Right forelimb (tissue), 1 donor: ENCODE measurements at places on chromosomes 11 and 22.

GRCh38 chr22:27314276-27314807, 487.2 kb downstream of the MN1 start:
- DNase-seq = no peak

DNA sequence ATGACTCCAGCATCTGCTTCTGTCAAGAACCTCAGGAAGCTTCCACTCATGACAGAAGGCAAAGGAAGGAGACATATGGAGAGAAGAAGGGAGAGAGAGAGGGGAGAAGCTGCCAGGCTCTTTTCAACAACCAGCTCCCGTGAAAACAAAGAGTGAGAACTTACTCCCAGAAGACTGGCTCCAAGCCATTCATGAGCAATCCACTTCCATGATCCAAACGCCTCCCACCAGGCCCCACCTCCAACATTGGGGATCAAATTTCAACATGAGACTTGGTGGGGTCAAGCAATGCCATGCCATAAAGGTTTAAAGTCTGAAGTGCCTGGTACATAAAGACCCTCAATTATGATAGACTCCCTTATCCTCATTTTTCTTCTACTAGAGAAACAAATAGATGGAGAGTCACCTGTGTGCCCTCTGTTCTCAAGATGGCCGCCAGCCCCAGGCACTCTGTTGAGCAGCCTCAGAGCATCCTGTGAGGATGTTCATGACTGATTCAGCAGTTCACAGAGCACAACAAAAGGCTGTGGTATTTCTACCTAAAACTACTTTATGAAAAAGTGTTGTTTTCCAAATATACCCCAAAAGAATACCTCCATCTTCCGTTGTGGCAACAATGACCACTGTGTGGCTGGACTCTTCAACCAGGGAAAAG, 69.0 kb upstream of the CRTAM start:
- no peak for DNase-seq

- no peak for DNase-seq
Observed at GRCh38 chr11:123239191-123240150, 44.4 kb upstream of the CLMP start.

- no peak for DNase-seq
Observed at GRCh38 chr22:25081409-25081824, 118.2 kb upstream of the CRYBB3 start.

DNA sequence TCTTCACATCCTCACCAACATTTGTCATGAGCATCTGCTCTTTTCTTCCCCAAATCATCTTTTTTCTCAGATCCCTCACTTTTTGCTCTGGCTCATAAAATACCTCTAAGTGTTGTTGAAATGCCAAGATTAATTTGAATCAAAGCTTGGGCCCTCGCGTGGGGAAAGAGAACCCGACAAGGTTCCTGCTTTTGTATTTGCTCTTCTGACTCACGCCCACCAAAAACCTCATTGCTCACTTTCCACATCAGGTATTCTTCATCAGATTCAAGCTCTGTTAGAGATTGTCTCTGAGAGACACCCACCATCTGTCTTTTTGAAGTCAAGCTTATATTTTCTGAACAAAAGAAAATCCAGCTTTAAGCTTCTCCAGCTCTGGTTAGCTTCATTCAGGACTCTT, 52.9 kb upstream of the FBXO3 start:
- no peak for DNase-seq

- DNase-seq = no peak
Observed at GRCh38 chr11:122235615-122236014, 119.6 kb upstream of the BLID start.

- DNase-seq = no peak
Observed at GRCh38 chr11:665704-666281, 28.7 kb downstream of the DRD4 start.

GRCh38 chr11:70348191-70348590, 50.1 kb upstream of the CTTN start:
- no peak for DNase-seq

DNA sequence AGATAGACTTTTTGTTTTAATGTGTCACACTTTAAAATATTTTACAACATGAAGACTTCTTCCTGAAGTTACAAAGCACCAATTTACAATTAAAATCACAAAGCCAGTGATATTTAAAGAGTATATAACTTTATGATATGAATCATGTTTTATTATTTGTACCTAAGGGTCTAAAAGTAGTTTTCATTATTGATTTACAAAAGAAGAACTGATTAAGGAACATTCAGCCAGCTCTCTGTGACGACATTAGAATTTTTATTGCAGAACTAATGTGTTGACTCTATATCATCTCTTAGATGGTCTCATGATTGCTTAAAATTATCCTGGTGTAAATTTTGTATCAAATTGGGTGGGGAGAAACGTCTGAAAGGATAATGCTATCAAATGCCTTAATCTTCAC, 82.8 kb upstream of the ALKBH3 start:
- DNase-seq = no peak
